HuH-7 (cell line): ENCODE measurements at places on chromosomes 3 and 15.
A peak's percentile ranks its signal among the peaks of the same experiment; 100 is the strongest.

GRCh38 chr3:182921665-182922355 is 58.5 kb downstream of the DCUN1D1 start:
- no peak for DNase-seq

DNA sequence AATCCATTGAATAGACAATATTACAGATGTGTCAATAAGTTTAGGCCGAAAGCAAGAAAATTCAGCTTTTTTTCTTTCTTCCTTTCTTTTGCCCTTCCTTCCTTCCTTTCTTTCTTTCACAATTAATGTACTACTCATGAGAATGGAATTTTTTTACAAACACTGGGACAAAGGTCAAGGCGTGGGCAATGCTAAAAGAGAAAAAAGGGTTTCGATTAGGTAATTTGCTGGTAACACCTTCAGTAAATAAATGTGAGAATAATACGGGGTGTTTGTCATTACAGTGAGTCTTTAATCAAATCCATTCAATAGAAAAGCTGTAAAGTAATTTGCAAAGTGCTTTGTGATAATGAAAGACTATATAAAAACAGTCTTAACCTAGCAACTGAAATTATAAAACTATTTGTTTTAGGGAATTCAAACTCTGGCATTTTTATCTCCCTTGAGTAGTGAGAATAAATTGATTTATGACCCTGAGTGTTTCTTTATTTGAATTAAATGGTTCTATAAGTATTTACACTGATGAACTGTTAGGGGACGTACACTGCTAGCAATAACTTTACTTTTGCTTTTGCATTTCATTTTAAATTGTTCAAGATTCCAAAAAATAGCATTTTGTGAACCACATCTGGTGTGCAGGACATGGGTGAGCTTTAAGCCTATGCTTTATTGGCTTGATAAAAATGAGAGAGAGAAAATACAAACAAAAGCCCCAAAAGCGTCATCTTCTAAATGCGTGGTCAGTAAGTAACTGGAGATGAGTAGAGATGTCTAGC is 104.2 kb upstream of the THRB start:
- no peak for DNase-seq

GRCh38 chr15:86375733-86376280 is 296.1 kb downstream of the AGBL1 start:
- DNase-seq = no peak

DNA sequence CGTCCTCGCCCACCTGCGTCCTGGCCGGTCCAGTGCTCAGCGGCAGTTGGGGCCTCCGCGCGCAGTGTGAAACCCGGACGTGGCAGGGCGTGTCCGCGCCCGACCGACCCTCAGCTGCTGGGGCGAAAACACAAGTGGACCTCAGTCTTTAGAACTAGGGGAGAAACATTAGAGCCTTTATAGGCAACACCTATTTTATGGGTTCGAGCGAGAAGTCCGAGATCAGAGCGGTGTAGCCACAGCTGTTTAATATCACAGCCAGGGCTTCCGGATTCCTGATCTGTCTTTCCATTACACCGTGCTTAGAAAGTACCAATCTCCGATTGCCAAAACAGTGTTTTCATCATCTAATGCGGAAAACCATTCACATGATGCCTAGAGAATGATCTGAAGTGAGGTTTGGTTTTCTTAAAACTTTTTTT is 506 bp downstream of the RAD51 start:
- DNase-seq = peak; percentile 12

DNA sequence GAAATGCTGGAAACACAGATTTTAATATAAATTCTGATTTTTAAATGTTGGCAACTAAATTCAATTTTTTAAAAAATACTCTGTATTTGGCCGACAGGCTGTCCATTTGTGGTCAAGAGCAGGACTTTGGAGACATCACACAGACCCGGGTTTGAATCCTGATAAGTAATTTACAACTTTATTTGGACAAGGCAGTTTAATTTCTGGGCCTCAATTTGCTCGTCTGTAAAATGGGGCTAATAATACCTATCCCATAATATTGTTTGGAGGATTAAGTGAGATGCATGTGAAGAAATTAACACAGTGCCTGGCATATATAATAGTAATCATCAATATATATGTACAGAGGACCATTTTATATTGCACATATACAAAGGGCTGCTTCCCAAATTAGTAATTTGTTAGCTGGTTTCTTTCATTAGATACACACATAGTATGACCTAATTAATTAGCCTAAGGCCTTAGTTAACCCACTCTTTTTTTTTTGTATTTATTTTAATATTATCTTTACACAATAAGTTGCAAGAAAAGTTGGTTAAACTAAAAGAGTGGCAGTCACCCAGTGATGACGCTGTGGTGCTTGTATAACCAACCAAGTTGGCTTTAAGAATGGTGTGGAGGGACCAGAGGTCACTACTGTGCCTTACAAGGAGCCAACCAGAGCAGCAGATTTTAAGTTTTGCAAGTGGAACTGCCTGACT is 665 bp downstream of the PIGB start:
- no peak for DNase-seq

- DNase-seq = no peak
These were observed 21.8 kb downstream of the IGDCC3 start for GRCh38 chr15:65355988-65356353.

DNA sequence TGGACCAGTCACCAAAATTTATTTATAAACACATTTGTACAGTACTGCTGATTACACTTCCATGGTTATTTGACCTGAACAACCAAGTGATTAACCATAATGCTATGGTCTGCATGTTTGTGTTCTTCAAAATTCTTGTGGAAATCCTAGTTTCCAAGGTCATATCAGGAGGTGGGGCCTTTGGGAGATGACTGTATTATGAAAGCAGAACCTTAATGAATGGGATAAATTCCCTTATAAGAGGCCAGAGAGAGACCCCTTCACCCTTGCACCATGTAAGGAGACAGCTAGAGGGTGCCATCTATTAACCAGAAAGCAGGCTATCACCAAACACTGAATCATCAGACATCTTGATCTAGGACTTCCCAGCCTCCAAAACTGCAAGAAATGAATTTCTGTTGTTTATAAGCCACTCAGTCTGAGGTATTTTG is 1.9 kb downstream of the SCAPER start:
- DNase-seq = peak; percentile 40

GRCh38 chr3:114313426-114313825 is 19.6 kb downstream of the TIGIT start:
- no peak for DNase-seq

DNA sequence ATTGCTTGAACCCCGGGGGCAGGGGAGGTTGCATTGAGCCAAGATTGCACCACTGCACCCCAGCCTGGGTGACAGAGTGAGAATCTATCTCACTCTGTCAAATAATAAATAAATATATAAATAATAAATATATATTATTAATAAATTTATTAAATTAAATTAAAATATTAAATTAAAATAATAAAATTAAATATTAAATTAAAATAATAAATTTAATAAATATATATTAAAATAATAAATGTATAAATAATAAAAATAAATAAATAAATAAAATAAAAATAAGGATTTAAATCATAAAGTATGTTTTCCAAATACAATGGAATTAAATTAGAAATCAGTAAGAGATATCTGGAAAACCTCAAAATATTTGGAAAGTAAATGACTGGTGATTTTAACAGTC is 43.3 kb downstream of the ATOSA start:
- no peak for DNase-seq
